Activated CD4-positive, alpha-beta T cell treated with anti-CD3 and anti-CD28 coated beads for 36 hours (primary cell): ENCODE measurements at places on chromosomes 11 and 22.

DNA sequence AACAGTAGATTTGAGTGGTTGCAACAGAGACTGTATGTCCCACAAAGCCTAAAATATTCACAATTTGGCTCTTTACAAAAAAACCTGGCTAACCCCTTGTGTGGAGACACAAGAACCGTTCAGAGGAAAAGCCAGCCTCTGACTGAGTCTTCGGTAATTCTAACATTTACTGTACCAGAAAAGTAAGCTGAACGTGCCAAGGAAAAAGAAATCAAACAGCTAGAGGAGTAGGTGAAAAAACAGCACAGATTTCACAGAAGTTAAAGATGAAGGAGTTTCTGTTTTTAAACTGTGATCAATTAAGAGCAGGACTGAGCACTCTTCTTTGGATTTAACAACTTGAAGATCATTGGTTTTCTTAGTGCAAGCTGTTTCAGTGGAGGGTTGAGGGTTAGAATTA is 424.7 kb upstream of the KIRREL3 start:
- DNase-seq, result no peak

DNA sequence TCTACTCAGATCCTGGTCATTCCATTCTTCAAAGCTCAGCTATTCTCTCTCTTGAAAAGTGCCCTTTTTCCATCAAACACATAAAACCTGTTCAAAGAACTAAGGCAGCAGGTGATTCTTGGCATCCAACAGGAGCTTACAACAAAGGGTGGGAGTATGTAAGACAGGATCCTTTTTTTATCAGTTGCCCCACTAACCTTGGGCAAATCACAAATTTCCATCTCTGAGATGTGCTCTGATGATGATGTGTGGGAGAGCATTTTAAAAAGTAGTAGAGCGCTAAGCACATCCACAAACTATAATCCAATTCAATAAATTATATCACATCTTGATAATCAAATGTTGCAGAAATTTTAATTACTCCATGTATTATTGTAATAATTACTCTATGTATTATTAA is 53.7 kb upstream of the FDX1 start:
- no peak for DNase-seq

- peak; percentile 92 for DNase-seq
Observed at GRCh38 chr11:72413914-72414628, 20.3 kb downstream of the CLPB start.

DNA sequence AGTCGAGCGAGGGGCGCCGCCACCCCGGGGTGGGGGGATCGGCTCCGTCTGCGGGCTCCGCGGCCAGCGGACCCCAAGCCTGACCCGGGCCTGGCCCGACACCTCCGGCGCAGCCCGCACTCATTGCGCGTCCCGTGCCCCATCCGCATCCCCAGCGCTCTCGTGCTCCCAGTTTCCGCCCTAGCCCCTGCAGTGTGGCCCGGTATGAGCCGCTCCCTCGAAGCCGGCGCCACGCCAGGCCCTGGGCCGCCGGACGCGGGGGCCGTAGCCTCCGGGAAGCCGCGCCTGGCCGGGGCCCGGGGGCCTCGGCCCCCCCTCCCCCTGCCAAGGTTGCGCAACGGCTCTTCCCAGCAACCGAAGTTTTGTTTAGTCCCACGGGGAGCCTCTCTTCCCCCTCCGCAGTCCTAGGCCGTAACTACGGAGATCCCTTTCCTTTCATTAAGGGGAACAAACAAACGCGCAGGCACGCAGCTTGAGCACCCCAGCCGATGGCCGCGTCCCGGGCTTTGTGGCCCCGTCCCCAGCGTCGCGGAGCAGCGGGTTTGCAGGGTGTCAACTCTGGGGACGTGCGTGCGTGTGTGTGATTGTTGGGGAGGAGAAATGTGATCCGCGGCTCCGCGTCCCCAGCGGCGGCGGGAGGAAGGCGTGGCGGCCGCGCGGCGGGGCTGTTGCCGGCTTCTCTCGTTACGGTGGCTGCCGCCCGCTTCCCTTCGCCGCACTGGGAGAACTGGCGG is 883 bp downstream of the HIPK3 start:
- peak; percentile 86 for DNase-seq

GRCh38 chr11:12979928-12980689 is 29.0 kb upstream of the RASSF10 start:
- DNase-seq, result no peak

GRCh38 chr11:7597620-7598019 is 75.7 kb downstream of the CYB5R2 start:
- DNase-seq, result no peak

GRCh38 chr11:773425-773824 is 3.9 kb downstream of the GATD1 start:
- no peak for DNase-seq

- DNase-seq, result peak; percentile 66
Observed at GRCh38 chr11:14500181-14500651, 605 bp upstream of the COPB1 start.

GRCh38 chr22:29715240-29715639 is 4.6 kb upstream of the CABP7 start:
- DNase-seq, result no peak

- no peak for DNase-seq
Observed at GRCh38 chr11:19973136-19973635, 187.1 kb downstream of the DBX1 start.

- peak; percentile 53 for DNase-seq
Observed at GRCh38 chr11:10653946-10654810, 39.4 kb downstream of the IRAG1 start.

DNA sequence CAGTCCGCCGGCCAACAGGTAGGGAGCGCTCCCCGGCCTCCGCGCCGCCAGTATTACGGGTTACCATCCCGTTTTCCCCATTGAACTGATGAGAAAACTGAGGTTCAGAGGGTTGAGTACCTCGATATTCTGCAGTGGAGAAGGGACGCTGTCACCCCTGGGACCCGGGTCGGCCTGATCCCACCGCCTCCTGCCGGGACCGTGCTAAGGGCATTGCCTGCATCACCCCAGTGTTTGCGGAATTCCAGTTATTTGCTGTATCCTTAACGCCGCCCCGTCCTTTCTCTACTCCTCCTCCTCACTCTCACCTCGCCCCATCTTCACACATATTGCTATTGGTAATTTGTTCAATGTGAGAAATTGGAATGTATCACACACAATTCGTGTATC is 370 bp upstream of the A4GALT start:
- DNase-seq, result no peak

- no peak for DNase-seq
Observed at GRCh38 chr11:47485107-47485506, 36.2 kb upstream of the RAPSN start.

DNA sequence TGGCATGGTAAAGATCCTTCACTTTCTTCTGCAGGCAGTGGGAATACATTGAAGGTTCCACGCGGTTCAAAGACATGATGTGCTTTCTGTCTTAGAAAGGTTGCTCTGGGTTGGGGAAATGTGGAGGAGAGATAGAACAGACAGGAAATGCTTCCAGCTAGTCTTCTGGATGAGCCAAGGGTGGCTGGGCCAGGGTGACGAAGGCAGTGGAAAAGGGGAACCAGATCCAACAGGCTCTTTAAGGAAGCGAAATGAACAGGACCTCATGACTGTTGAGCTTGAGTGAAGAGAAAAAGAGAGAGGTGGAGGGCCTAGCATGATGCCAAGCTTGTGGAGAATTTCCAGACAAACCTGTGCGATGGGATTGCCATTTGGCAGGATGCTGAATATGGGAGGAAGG is 56.4 kb upstream of the LMO1 start:
- no peak for DNase-seq

DNA sequence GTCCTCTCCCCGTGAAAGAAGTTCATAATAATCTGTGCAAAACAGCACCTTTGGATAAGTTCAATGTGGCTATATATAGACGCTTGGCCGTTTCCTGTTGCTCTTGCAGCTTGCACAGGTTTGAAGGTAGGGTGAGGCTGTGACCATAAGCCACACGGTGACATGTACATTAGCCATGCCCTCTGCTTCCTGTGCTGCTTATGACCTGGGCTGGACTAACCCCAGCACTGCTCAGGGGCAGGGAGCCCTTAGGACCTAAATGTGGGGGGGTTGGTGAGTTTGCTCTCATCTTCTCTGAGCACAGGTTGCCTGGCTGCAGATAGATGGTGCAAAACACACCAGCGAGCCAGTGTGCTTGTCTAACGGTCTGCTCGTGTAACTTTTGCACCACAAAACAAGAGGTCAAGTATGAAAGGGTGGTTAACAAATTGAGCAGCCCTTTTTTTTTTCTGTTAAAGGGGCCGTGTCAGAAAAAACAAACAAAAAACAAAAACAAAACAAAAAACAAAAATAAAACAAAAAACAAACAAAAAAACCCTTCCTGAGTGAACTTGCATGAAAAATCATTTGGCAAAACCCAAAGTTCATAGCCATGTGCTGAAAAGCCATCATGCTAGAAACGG is 37.3 kb downstream of the FLI1 start:
- peak; percentile 48 for DNase-seq

GRCh38 chr11:35812828-35813227 is 131.0 kb upstream of the LDLRAD3 start:
- no peak for DNase-seq

- DNase-seq, result no peak
Observed at GRCh38 chr11:99519095-99519494, 498.3 kb downstream of the CNTN5 start.

- DNase-seq, result no peak
Observed at GRCh38 chr11:10109806-10110205, 184.2 kb downstream of the SBF2 start.

DNA sequence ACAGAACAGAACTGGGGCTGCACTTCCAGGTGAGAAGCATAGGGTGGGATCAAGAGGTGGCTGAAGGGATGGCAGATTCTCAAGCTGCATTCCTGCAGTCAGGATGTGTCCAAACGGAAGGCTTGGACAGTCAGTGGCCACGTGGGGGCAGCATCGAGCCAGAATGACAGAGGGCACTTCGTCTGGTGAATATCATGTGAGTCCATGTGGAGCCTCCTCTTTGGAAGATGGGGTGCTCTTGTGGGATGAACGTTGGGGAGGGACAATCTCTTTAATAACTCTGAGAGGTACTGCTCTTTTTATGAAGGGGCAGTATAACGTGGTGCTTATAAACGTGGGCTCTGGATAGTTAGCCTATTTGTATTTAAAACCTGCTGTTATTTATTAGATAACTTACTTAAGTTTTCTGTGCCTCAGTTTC is 154.9 kb upstream of the NAV2 start:
- peak; percentile 86 for DNase-seq

- DNase-seq, result peak; percentile 19
Observed at GRCh38 chr22:42893371-42894150, 36.5 kb upstream of the ARFGAP3 start.
